Kidney epithelial cell (primary cell): ENCODE measurements at places on chromosomes 6 and 20.
A peak's percentile ranks its signal among the peaks of the same experiment; 100 is the strongest.

GRCh38 chr20:9015984-9016324 is 52.9 kb upstream of the PLCB4 start:
- DNase-seq = peak; percentile 57

DNA sequence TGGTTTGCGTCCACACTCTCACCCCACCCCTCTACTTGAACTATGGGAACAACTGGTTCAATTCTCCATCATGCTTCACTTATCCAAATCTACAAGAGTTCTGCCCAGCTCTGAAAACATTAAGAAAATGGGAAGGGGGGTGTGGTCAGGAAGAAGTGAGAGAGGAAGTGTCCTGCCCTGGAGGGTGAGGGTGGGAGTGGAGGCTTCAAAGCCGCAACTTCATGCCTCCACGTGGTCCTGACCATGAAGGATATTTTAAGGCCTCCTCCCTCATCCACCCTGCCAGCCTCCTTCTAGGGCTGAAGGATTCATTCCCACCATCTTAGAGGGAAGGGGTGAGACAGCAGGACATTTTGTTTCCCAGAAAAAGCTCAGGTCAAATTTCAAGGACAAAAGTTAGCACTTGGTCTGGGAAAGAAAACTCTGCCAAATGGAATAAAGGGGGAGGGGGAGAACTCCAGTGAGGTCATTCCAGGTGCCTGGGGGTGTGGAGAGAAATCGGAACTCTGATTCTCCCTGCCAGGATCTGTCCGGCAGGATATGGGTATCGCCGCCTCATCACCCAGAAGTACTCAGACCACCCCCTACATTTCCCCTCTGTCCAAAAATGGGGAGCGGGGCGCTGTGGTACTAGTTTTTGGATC is 4.9 kb downstream of the RIMS4 start:
- DNase-seq = no peak

DNA sequence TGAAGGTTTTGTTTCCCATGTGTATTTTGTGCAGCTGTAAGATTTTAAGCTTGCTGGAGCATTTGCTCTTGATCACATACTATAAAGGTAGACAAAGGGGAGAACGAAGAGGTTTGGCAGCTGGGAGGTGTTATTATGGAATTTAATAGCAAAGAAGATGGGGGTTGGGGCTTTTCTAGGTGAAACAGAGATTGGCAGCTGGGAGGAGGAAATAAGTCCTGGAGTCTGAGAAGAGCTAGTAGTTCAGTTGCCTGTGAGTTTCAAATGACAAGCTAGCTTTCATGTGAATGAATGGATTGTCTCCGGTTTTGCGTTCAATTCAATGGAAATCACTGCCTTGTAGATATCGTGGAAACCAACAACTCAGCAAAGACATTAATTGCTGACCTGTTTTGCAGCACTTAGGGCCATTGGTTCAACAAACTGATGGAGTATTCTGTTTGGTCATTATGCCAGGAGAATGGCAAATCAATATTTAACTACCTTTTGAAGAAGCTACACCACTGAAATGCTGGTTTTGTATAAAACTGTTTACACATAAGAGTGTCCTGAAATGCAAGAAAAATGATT is 38.1 kb upstream of the FLRT3 start:
- no peak for DNase-seq

GRCh38 chr20:40525351-40525750 is 163.7 kb downstream of the MAFB start:
- no peak for DNase-seq

- DNase-seq = no peak
Measured at GRCh38 chr6:90941885-90942284, 355.0 kb upstream of the MAP3K7 start.

GRCh38 chr6:88641178-88641903 is 322.1 kb downstream of the RNGTT start:
- no peak for DNase-seq

GRCh38 chr6:33824461-33825154 is 20.8 kb upstream of the MLN start:
- no peak for DNase-seq

- peak; percentile 67 for DNase-seq
Measured at GRCh38 chr20:6566821-6567220, 200.7 kb upstream of the BMP2 start.

- DNase-seq = peak; percentile 18
Measured at GRCh38 chr6:142648036-142648451, 296.9 kb downstream of the HIVEP2 start.

GRCh38 chr20:19557291-19557690 is 200.8 kb upstream of the RIN2 start:
- no peak for DNase-seq

- no peak for DNase-seq
Measured at GRCh38 chr6:1436334-1437306, 47.2 kb downstream of the FOXF2 start.

- no peak for DNase-seq
Measured at GRCh38 chr6:167146977-167147376, 10.8 kb downstream of the GPR31 start.

DNA sequence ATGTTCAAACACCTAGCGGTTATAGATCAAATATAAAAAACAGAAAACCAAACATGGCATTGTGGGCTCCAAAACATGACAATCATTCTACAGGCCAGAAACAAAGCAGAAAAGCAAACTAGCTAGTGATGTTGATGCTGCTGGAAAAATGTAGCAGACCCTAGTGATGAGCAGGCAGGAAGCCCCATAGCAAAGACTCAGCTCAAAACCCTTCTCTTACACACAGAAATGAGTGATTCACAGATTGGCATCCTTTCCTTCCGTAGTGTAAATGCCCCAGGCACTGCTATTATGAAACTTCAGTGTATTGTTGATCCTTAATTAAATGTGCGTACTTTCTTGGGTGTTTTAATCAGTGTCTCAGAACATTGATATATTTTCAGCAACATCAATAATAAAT is 425.1 kb downstream of the UTRN start:
- DNase-seq = peak; percentile 48

DNA sequence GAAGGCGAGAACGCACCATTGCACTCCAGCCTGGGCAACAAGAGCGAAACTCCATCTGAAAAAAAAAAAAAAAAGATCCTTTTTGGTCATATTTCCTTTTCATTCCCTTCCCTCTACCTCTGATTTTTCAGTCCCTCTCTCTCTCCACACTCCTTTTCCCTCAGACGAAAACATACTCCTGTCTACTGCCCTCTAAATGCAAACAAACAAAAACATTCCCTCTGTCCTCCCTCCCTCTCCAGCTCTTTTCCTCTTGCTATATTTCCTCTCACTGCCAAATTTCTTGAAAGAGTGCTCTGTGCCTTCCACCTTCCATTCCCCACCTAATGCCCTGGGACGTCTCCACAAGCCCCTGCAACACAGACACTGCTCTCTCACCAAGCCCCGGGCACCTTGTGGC is 14.9 kb upstream of the MDFI start:
- DNase-seq = no peak

GRCh38 chr6:131379948-131380347 is 193.1 kb upstream of the ARG1 start:
- peak; percentile 29 for DNase-seq

DNA sequence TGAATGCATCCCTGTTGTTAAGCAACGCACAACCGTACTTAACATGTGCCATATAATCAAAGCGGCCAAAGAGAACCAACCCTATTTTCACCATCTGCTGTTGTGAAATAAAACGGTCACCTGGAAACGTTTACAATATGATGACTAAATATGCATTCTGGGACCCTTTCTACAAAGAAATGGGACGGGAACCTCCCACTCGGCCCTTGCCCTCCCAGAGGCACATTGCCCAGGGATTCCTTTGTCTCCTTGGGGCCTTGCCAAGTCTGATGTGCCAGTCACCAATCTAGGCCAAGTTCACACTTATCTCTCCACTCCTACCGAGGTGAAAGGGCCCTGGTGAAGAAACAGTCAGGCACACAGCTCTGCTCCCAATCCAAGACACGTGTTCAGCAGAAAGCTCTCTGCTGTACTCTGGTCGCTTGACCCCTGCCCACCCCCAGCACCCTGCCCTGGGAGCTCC is 427.4 kb upstream of the JARID2 start:
- DNase-seq = no peak

DNA sequence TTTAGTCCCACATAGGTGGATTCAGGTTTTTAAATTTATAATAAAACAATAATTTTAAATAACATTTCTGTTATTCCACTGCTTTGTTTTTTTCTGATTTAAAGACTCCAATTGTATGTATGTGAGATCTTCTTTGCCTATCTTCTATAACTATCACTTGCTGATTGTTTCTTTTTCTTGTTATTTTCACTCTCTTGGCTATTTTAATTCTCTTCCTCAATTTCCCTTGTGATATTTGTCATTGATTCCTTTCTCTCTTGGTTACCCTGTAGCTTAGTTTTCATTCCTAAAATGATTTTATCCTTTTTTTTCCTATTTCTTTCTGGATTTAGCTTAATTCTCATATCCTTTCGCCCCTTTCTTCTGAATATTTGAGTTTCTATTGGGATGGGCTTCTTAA is 227.3 kb upstream of the TENT5A start:
- no peak for DNase-seq

DNA sequence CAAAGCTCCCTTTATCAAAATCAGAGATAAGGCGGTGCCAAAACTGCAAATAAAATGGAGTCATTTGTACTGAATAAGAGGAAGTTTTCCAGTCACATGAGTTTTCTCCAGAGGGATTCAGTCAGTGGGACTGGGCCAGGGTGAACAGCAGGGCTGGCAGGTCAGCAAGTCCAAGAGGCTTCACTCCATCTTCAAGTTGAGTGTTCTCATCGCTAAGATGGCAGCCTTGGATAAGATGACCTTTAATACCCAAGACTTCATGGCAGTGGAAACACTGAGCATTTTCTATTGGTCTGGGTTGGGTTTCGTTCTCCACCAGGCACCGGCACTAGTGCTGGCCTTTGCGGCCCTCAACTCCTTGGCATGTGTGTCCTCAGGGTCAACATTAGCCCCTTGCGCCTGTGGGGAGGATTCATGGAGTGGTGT is 29.3 kb upstream of the IGF2R start:
- no peak for DNase-seq

DNA sequence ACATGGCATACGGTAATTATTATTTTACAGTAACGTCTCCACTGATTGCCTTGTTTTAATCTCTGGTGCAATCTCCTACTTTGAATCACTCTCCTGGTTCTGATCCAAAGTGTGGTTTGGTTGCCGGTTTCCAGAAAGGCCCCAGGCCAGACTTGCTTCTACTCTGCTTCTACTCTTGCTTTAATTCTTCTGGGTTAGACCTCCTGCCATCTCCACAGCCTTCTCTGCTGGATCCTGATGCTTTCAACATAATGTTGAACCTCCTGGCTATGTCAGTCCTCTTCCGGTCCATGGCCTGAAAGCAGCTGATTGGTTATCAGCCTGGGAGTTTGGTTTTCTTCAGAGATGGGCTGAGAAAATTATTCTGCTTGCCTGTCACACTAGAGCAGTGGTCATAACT is 266.5 kb upstream of the RIMS1 start:
- no peak for DNase-seq

DNA sequence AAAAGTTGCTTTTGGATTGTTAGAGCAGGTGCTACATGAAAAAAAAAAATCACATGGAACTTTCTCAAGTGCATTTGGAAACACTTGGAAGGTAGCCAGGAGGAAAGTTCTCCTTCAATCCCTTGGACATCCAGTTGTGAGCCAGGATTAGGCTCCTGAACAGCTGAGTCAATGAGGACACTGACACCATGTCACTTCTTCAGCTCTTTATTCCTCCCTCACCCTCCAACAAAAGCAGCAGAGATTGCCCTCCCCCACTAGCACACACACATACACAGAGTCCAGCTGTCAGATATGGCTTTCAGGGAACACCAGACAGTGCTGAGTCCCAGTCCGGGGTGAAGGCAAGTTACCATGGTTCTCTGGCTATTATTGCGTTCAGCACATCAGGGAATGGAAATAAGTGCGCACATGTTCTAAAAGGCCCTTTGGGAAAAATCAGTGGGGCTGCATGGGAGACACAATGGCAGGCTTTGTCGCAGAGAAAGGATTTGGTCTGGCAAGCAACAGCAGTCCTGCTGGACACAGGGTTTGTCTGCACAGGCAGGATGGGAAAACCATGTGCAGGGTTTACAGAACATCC is 124.7 kb upstream of the MARCKS start:
- DNase-seq = no peak

DNA sequence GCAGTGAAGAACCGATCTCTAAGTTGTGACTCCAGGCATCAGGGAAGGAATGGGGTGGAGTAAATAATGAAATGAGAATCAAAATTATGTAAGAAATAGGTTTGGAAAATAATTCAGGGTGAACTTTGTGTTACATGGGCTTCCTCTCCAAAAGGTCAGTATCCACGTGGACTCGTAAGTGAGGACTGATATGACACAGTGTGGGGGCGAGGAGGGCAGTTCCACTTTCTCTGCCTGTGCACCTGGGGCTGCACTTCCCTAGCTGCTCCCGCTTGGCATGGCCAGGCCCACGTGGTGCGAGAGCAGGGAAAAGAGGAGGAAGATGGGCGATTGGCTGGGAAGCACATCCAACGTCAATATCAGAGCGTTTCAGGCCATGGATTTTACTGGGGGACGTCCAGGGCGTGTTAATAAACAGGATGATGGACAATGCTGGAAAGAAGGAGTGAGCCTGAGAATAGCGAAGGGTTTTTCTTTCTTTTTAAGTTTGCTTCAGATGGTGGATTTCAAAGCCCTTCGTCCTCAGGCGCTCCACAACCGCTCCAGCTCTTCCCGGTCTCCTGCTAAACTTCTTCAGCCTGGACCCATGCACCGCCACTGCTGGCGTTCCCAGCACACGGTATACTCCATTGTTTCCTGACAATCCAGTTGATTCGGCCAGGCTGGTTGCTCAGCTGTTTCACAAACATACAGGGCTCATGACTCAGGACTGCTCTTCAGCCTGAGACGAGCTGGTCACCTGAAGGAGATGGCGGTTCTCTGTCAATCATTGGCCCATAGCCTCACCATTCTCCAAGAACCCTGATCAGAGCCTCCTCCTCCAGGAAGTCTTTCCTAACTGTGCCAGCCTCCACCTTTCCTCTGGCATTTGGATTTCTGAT is 11.8 kb downstream of the CCR6 start:
- no peak for DNase-seq

GRCh38 chr6:31354864-31355582 is 2.0 kb downstream of the HLA-B start:
- DNase-seq = no peak

DNA sequence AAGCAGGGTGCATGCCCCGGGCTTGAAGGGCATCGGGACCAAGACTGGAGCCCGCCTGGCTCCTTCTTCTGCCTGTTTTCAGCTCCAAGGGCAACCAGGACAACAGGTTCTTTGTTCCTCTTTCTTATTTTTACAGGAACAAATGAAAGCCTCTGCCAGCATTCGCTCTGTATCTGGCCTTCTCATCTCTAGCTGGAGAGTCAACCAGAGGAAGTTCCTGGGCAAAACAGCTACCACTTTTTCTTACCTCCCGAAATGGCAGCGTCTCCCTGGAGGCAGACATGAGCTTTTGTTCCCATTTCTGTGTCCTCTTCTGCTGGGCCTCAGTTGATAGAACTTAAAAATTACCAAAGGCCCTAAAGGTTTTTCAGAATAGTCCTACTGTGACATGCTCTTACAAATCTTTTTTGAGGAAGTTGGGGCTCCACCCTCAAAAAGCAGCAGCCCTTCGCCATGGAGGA is 74.1 kb upstream of the NAA20 start:
- no peak for DNase-seq

GRCh38 chr6:106223300-106223930 is 102.1 kb downstream of the ATG5 start:
- DNase-seq = peak; percentile 37

GRCh38 chr6:34246249-34246562 is 2.6 kb downstream of the SMIM29 start:
- no peak for DNase-seq

GRCh38 chr6:137579612-137580011 is 85.4 kb upstream of the OLIG3 start:
- DNase-seq = no peak
